ENCODE measurements at places on chromosomes 13 and 19. TPM values are rescaled to one million over a fixed set of nuclear protein-coding genes. Genes with fewer than 3 reads are reported as not detected.

- no peak for DNase-seq
Observed at GRCh38 chr13:55432814-55433213, 1707.9 kb upstream of the PRR20A start.

DNA sequence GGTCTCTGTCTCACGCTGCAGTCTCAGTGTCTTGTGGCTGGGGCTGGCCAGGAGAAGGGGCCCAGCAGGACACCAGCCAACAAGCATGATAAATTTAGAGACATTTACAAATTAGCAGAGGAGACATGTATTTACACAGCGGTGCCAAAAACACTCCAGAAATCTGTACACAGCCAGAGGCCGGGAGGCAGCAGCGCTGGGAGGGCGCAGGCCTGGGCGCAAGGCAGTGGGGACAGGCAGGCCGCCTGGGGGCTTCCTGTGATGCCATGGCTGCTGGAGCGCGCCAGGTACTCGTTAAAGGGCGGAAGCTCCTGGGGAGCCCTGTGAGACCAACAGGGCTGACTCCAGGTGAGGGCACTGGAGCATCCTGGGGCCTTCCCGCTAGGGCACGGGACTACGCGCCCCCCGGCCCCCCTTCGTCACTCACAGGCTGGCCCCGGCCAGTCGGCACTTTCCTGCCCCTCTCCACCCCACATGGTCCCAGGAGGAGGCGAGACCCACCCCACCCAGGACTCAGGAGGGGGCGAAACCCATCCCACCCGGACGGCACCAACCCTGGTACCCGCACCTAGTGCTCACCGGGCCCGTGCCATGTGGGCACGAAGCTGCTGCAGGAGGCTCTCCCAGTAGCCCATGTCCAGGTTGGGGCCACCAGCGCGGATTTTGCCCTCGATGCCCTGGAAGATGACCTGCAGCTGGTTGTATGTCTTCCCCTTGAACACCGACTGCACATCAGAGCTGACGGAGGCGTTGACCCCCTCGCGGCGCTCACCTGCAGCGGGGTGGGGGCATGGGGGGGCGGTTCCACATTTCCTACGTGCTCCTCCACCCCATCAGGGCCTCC is 7.4 kb upstream of the TBXA2R start:
- DNase-seq = no peak

CNN1 gene
- total RNA-seq = 1.2 TPM

DNA sequence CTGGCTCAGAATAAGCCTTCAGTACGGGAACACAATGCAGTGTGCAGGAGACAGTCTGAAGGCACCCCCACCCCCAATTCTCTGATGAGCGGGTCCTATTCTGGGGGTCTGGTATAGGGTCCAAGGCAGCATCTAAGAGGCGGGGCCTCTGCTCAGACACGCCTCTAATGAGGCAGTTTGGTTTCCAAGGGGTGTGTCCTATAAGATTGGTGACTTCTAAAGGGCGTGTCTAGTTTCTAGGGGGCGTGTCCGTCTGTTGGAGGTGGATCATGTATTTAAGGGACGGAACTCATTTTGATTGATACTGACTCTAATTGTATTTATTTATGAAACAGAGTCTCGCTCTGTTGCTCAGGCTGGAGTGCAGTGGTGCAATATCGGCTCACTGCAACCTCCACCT is 8.7 kb downstream of the FIZ1 start:
- DNase-seq = no peak

DLEU7 gene
- total RNA-seq = 17.9 TPM

SMAD9 gene
- 9.8 TPM for total RNA-seq
